ENCODE measurements at places on chromosomes 7 and 10.

DNA sequence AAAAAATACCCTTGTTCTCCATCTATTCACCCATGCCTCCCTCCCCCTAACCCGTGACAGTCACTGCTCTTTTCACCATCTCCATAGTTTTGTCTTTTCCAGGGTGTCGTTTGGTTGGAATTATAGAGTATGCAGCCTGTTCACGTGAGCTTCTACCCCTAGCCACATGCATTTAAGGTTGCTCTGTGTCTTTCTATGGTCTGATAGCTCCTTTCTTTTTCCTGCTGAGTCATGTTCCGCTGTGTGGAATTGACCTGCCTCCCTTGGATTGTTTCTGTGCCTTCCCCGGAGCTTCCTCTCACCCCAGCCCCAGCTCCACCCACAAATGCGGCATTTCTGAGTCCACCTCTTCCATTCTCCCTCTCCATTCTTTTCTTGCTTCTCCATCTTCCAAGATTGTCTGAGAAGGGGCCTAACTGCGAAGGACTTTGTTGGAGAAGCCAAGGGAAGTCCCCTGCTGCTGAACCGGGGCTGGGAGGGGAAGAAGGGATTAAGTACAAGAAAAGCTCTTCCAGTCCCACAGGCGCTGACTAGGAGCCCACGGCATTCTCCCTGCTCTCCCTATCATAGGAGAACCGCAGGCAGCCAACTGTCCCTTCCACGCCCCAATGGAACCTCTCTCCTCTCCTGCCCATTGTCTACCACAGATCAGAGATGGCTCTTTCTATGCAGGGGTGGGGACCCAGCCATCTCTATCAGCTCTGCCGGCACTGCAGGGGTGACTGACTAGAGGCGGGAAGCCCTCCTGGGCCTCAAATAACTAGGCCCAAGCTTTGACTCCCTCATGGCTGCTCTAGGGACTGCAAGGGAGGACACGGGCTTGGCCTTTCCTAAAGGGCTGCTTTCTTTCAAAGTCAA is 87.5 kb upstream of the ANLN start:
- DNase-seq = no peak

DNA sequence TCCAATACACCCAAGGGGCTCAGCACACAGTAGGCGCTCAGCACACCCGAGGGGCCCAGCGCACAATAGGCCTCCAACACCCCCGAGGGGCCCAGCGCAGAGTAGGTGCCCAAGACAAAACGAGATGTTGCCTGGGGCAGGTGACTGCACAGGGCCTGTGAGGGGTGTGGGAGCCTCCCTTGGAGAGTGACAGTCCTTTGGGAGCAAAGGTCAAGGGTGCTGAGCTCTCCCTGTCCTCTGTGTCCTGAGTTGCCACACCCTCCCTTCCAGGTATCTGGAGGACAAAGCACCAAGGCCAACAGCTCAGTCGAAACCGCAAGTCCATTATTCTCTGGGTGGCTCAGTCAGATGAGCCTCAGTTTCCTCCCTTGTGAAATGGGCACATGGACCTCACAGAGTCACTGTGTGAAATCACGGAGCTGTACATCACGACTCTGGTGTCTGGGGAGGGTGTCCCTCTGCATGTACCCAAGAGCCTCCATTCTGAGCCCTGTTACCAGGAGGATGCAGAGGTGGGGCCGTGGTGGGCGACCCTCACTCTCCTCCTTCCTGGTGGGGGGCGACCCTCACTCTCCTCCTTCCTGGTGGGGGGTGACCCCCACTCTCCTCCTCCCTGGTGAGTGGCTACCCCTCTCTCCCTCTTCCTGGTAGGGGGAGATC is 81.3 kb downstream of the FOXL3 start:
- peak; percentile 29 for DNase-seq

DNA sequence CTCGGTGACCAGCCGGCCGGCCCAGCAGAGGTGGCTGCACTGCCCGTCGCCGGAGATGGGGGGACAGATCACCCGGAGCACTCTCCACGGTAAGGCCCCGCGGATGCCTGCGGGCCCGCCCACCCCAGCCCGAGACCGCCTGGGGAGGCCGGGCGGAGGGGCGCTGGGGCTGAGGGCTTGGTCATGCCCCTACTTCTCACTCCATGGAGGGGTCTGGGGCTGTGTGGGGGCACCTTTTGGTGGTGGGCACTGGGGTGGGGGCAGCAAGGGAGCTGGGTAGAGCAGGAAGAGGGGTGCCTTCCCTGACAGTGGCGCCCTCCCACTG is 61.8 kb downstream of the NEURL1 start:
- DNase-seq = peak; percentile 30

DNA sequence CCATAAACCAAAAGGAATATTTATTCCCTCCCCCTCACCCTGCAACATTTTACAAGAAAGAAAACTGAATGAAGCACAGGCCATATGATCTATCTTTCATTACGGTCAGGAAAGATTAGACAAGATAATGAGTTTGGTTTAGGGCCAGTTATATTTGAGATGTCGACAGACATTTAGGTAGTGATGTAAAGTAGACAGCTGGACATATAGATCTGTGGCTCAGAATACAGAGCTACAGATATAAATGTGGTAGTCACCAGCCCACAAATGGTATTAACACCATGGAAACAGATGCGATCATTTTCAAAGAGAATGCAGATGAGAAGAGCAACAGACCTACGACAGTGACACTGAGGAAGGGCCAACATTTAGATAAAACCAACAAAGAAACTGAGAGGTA is 142.5 kb downstream of the SRPK2 start:
- DNase-seq = no peak

GRCh38 chr10:48958598-48959190 is 19.1 kb upstream of the LRRC18 start:
- DNase-seq = no peak

DNA sequence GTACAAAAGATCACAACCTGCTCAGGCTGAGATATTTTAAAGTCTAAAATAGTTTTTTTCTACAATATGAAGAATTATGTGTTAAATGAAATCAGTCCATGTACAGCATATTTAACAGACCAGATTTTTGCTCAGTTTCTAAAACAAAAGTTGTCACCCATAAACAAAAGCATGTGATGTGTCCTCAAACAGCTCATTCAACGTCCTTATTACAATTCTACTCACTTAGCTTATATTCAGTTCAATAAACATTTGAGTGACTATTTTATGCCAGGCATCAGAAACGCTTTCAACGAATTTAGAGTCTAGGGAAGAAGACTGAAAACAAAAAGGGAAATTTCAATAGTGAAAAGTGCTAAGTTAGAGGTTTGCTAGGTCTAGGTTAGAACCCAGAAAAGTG is 457.3 kb upstream of the SEMA3A start:
- DNase-seq = no peak

DNA sequence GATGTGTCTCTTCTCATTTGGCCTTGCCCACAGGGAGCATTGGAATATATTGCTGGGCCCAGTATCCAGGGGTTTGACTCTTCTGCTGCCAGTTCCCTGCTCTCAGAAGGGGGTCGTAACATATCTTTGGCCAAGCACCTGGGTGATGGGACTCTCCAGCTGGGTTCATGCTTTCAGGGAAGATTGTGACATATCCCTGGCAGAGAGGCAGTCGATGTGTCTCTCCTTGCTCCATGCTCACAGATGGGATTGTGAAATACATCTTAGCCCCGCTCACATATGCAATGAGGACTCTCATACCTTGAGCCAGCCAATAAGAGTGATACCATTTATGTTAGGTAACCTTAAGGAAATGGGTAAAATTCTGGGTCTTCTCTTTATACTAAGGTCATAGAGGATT is 39.2 kb upstream of the ZNF680 start:
- no peak for DNase-seq

DNA sequence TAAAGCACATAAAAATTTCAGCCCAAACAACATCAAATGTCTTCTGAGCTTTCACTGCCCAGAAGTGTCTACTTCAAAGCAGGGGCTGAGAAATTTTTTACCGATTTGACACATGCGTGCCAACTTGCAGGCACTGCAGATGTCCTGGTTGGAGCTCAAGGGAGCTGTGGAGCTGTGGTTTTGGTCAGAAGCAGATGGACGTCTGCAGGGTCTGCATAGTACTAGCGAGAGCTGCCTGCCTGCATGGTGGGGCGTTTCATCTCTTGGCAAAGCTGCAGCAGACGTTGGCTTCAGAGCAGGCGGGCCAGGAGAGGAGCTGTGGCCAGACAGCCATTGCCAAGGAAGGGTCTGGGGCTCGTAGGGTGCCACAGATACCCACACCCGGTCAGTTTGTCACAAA is 296.7 kb downstream of the GLRX3 start:
- no peak for DNase-seq

DNA sequence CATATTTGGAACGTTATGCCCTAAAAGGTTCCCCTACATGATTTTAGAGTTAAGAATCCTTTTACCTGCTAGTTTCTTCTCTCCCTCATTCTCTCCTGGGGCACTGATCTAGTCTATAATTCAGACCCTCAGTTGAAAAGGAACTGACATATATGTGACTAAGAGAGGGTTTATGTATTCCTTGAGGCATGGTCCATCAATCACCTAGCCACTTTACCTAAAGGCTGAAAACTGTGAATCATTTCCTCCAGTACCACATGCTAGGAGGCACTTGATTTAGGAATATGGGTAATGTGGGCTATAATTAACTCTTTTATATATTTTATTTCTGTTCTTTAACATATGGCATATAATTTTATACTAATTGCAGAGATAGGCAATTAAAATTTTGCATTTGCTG is 303.5 kb downstream of the BBS9 start:
- DNase-seq = no peak

DNA sequence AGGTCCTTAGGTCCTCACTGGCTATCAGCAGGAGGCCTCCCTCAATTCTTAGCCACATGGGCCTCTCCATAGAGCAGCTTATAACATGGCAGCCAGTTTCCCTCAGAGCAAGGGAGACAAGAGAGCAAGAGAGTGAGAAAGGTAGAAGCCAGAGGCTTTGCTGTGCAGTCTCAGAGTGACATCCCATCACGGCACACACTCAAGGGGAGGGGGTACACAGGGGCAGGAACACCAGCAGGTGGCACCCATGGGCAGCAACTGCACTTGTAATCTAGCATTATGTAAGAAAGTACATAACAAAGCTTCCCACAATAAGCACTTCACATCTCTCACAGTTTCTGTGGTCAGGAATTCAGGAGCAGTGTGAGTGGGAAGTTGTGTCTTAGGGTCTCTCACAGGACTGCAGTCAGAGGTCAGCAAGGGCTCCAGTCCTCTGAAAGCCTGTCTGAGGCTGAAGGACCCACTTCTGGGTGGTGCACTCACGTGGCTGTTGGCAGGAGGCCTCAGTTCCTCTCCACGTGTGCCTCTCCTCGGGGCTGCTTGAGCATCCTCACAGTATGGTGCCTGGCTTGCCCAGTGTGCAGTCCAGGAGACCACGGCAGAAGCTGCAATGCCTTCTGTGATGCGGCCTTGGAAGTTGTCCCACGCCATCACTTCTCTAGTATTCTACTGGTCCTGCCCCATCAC is 159.4 kb downstream of the OAT start:
- no peak for DNase-seq

GRCh38 chr7:80432166-80432565 is 79.7 kb downstream of the GNAT3 start:
- no peak for DNase-seq

GRCh38 chr7:33903791-33904680 is 1.3 kb upstream of the BMPER start:
- DNase-seq = peak; percentile 78

DNA sequence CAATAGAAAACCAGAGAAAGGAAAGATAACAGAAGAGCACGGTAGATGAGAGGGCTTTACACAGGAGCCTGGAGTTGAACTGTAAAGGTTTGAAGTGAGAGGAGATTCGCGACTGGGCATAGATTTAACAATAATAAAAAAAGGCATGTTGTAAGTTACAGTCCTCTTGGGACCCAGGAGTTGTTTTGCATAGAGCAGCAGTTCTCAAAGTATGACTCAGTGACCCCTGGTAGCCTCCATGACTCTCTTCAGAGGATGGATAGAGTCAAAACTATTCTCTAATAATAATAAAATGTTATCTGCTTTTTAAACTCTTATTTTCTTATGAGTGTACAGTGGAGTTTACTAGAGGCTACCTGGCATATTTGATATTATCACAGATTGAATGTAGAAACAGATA is 262.3 kb downstream of the SORCS3 start:
- no peak for DNase-seq

DNA sequence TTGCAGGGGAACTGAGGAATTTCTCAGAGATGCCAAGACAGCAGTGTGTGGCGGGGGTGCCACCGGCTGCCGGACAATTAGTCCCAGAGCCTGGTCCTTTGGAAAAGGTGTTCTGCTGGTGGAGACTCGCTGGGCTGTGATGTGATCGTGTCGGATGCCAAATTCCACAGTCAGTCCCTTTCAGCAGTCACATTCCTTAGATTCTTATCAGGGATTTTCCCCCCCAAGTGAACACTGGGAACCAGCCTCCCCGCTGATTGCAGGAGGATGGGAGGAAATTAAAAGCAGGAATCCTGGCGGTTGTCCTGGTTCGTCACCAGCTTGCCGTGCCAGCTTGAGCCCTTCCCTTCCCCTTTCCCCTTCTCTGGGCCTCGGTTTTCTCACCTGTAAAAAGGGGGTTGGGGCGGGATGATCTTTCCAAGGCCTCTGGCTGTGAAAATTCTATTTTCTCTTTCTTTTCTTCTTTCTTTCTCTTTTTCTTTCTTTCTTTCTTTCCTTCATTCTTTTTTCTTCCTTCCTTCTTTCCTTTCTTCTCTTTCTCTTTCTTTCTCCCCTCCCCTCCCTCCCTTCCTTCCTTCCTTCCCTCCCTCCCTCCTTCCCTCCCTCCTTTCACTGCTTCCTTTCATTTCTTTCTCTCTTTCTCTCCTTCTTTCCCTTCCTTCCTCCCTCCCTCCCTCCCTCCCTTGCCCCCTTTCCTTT is 39.6 kb downstream of the COL26A1 start:
- no peak for DNase-seq

GRCh38 chr7:18495412-18496340 is at the start of gene HDAC9:
TSS of gene HDAC9 (plus strand) at chr7:18495749. CDS start at chr7:18496303, 554 bp downstream.
- DNase-seq = peak; percentile 60

DNA sequence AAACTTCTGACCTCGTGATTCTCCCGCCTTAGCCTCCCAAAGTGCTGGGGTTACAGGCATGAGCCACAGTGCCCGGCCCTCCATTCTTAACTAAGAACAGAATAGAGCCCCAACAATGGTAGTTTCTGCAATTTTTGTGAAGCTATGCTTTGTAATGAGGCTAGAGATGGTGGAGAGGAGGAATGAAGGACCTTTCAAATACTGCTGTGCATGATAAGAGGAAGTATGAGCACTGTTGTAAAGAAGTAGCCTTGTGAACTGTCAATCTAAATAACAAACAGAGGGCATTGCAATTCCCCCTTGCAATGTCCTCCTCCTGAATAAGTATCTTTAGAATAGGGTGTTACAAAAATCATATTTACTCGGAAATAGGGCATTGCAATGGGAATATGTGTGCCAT is 70.2 kb downstream of the EVX1 start:
- DNase-seq = no peak

GRCh38 chr7:55212176-55212575 is 153.0 kb upstream of the LANCL2 start:
- no peak for DNase-seq

DNA sequence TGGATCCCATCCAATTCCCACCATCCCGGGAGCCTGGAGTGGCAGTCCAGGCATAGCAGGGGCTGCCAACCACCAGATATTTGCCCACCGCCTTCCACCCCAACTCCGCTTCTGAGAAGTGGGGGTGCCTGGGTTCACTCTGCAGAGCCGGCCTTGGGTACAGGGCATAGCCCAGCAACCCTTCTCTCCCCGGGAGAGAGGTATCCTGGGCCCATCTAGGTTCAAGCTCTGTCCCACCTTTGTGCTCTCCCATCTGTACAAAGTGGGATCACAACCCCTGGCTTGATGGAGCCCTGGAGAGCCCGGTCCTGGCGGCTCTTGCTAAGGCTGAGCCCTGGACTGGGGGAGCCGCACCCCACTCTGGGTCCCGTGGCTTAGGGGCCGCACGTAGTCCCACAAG is 12.2 kb downstream of the MICALL2 start:
- no peak for DNase-seq

- no peak for DNase-seq
Measured at GRCh38 chr10:29828956-29829355, 194.2 kb upstream of the SVIL start.

Data from left hindlimb (tissue), 1 donor.